ENCODE measurements at places on chromosomes 1 and 21. TPM values are rescaled to one million over a fixed set of nuclear protein-coding genes. Genes with fewer than 3 reads are reported as not detected.

The CCDC17 gene
- 2.0 TPM for total RNA-seq

The GPR157 gene
- 0.87 TPM for total RNA-seq

- no peak for DNase-seq
These were observed 5.9 kb downstream of the URB2 start for GRCh38 chr1:229631966-229632365.

- DNase-seq = no peak
These were observed 40.9 kb downstream of the SMYD2 start for GRCh38 chr1:214321705-214322453.

GRCh38 chr1:64246294-64246917 is 43.0 kb downstream of the UBE2U start:
- peak; percentile 30 for DNase-seq

The NBPF4 gene
- 6.6 TPM for total RNA-seq

DNA sequence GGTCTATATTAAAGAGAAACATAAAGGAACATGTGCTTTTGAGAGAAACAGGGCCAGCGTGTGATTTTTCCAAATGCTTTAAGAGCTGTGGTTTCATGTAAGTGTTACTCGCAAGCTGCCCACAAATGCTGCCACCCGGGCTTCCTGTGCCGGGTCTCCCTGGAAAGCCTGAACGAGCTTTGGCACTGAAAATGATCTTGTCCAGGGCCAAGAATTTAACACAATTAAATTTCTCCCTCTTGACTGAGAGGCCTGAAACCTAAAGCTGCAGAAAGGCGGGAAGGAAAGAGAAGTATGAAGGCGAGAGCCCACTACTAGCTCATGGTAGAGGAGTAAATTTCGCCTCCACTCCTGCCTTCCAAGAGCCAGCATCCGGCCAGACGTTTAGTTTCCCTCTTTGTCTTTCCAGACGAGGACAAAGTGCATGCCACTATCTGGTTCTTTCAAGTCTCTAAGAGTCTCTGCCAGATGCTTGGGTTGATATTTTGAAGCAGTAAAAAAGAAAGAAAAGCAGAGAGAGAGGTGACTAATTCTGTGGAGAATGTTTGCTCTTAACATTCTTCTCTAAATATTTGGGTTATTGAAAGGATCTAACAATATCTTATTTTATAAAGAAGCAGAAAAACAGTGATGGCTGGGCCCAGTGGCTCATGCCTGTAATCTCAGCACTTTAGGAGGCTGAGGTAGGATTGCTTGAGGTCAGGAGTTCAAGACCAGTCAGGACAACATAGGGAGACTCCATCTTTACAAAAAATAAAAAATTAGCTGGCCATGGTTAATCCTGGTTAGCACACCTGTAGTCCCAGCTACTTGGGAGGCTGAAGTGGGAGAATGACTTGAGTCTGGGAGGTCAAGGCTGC is 100.0 kb upstream of the HNRNPU start:
- DNase-seq = peak; percentile 30

GRCh38 chr21:37654596-37654995 is 261.7 kb downstream of the KCNJ6 start:
- no peak for DNase-seq
